ENCODE measurements at places on chromosomes 4 and X. TPM values are rescaled to one million over a fixed set of nuclear protein-coding genes. Genes with fewer than 3 reads are reported as not detected.

The TLR10 gene
- total RNA-seq: 0.46 TPM

The DAPP1 gene
- 24.6 TPM for total RNA-seq

The NIPAL1 gene
- total RNA-seq: 4.9 TPM

The SH3BP2 gene
- 49.9 TPM for total RNA-seq

The SATL1 gene
- not detected for total RNA-seq

The SERTM2 gene
- total RNA-seq: not detected

The IBSP gene
- 0.12 TPM for total RNA-seq

The TMPRSS11F gene
- not detected for total RNA-seq

The USP11 gene
- 57.0 TPM for total RNA-seq

The CD99L2 gene
- total RNA-seq: 39.6 TPM

The SORBS2 gene
- total RNA-seq: 70.4 TPM

The GAGE1 gene
- 0.49 TPM for total RNA-seq

DNA sequence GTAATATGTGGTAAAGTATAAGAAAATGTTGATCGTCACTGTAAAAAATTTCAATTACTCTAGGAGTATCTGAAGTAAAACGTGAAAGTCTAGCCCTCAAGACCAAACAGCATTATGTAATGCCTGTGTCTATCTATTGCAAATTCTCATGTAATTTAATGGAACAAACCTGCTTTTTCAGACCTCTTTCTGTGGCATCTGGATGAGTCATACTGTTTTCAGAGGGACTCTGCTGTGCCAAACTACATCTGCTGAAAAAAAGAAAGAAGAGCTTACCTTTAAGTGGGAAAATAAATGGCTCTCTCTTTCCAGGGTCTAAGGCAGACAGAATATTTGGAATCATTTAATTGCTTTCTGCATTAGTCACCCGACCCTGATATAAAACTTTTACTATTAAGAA lies 89.8 kb upstream of the ARMCX2 start:
- H3K4me3 ChIP-seq: no peak overlapping the region
- no peak overlapping the region for H3K27ac ChIP-seq
- peaks cover 12% of the 10 kb centered on the region for H3K27me3 ChIP-seq
- no peak for DNase-seq

- H3K27ac ChIP-seq: no peak overlapping the region
- H3K4me1 ChIP-seq: no peaks in the 10 kb centered on the region
- no peaks in the 10 kb centered on the region for H3K27me3 ChIP-seq
- H3K4me3 ChIP-seq: no peak overlapping the region
Observed at GRCh38 chr4:45865781-45866180, 258.1 kb downstream of the GABRG1 start.

DNA sequence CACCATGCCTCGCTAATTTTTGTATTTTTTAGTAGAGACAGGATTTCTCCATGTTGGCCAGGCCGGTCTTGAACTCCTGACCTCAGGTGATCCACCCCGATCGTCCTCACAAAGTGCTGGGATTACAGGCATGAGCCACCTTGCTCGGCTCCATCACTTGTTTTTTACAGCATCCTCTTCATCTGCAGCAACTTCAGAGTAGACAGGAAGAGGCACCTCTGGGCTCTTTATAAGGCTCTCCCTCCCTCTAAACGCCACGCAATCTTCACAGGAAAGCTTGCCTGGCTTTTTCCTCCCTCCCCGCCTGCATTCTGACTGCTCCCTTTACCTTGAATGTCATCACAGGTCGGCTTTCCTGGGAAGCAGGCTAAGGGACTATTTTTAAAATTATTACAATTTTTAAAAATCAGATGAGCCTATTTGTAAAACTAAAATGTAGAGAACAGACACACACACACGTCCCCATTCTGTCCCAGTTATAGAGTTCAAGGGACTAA lies 111.5 kb upstream of the LDB2 start:
- H3K27me3 ChIP-seq: no peaks in the 10 kb centered on the region
- H3K36me3 ChIP-seq: no peaks in the 10 kb centered on the region
- no peak for DNase-seq
- no peaks in the 10 kb centered on the region for H3K4me1 ChIP-seq
- H3K27ac ChIP-seq: no peak overlapping the region

GRCh38 chr4:2042204-2042946 lies 16.8 kb upstream of the NAT8L start:
- H3K4me3 ChIP-seq: peak overlapping the region; percentile 44
- H3K27ac ChIP-seq: no peak overlapping the region
- H3K36me3 ChIP-seq: no peaks in the 10 kb centered on the region
- DNase-seq: peak; percentile 46
- peaks cover 17% of the 10 kb centered on the region for H3K4me1 ChIP-seq

DNA sequence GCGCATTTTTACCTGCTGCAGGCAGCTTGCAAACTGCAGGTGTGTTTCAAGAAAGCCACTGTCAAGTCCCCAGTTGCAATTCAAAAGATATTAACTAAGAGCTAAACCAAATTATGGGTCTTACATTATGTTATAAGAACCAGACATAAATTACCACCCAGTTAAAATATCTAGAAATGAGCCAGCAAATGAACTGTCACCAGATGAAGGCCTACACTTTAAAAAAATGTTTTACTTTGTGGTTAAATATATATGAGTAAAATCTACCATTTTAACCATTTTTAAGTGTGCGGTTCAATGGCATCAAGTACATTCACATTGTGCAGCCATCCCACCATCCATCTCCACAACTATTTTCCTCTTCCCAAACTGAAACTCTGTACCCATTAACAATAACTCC lies 32.0 kb upstream of the TMEM131L start:
- H3K4me3 ChIP-seq: no peak overlapping the region
- H3K4me1 ChIP-seq: no peaks in the 10 kb centered on the region
- DNase-seq: no peak
- no peaks in the 10 kb centered on the region for H3K27me3 ChIP-seq
- no peak overlapping the region for H3K27ac ChIP-seq

GRCh38 chr4:15897577-15897976 lies 41.0 kb downstream of the FGFBP1 start:
- DNase-seq: no peak
- no peak overlapping the region for H3K4me3 ChIP-seq
- no peaks in the 10 kb centered on the region for H3K36me3 ChIP-seq
- no peaks in the 10 kb centered on the region for H3K4me1 ChIP-seq
- H3K27me3 ChIP-seq: peaks cover 6% of the 10 kb centered on the region

DNA sequence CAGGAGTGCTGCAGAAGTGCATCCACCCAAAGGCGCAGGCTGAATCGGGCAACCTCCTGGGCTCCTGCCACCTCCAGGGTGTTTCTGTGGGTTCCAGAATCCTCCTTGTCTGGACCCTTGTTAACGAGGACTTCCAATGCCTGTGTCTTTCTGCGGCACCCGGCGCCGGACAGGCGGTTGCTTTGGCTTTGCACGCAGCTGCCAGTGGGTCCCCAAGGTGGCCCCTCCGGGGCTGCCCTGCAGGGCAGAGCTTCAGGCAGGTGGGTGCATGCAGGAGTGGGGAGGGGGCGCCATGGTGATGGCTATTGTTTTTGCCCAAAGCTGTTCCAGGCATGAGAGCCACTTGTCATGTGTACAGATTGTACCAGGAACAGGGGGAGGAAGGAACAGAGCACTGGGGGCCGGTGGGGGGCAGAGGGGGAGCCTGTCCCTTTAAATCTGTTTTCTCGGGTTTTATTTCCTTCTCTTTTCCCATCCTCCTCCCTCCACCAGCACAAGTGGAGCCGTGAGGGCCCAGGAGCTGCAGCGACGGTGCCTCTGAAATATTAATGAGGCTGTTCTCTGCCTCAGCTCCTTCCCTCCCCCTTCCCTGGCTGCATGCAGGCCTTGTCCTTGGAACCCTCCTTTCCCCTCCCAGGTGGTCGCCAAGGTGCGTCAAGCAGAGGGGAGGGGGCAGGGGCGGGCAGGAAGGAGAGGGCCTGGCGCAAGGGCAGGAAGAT lies 13.1 kb downstream of the ATP2B3 start:
- no peaks in the 10 kb centered on the region for H3K4me1 ChIP-seq
- H3K27me3 ChIP-seq: no peaks in the 10 kb centered on the region
- no peaks in the 10 kb centered on the region for H3K36me3 ChIP-seq
- H3K27ac ChIP-seq: no peak overlapping the region
- H3K4me3 ChIP-seq: no peak overlapping the region

GRCh38 chrX:120365320-120365719 lies 3.4 kb downstream of the ATP1B4 start:
- H3K27ac ChIP-seq: no peak overlapping the region
- no peaks in the 10 kb centered on the region for H3K4me1 ChIP-seq
- no peaks in the 10 kb centered on the region for H3K36me3 ChIP-seq
- H3K4me3 ChIP-seq: no peak overlapping the region
- DNase-seq: peak; percentile 6
- no peaks in the 10 kb centered on the region for H3K27me3 ChIP-seq

DNA sequence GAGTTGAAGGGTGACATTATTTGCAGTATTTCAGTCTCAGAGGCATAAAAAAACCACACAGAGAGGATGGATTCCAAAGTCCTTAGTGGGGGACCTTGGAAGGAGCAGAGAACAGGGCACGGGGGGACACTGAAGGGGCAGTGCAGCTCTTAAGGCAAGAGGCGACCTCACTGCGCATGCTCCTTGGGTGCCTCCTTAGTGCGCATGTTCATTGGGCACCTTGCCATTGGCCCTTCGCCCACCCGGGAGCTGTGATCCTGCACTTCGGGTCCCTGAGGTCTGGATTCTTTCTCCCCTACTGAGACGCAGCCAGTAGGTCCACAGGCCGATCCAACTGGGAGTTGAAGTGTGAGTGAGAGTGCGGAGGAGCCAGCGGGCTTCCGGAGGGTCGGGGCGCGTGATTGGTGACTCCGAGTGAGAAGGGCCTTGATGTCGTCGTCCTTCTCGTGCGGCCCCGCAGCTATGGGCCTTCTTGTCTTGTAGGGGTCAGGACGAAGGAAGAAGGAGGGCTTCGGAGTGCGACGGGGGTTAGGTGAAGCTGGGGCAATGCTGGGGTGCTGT lies at the start of gene XAGE5:
XAGE5 (plus strand) TSS at position 223 of the 561 bp plus-strand sequence. CDS start 1,280 bp downstream, outside the sequence.
- no peak within 1 kb of the TSS for H3K4me3 ChIP-seq
- no peak for DNase-seq
- H3K27me3 ChIP-seq: no peaks in the 10 kb centered on the region
- no peaks in the 10 kb centered on the region for H3K36me3 ChIP-seq
- no peak within 1 kb of the TSS for H3K27ac ChIP-seq
- H3K4me1 ChIP-seq: no peaks in the 10 kb centered on the region

DNA sequence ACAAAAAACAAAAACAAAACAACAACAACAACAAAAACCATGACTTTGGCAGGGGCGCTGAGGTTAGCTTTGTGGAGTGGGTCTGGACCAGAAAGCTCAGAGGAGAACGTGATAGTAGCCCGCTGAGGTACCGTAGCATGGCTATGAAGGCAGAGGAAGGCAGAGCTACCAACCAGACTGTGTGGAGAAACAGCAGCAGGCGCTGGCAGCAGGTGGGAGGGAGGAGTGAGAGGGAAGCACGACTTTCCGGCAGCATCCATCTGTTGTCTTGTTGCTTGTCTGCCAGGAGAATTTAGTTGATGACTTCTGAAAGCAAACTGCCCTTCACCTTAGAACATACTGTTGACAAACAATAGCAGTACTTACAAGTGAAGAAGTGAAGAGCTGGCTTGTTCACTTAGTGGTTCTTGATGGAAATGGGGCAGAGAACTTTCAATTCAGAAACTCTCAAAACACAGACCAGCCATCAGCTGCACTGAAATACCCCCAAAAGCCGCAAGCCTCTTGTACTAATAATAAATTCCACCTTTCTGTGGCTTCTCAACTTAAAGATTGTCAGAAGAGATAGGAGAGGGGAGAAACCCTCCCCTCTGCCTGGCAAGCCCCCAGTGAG lies 447.2 kb downstream of the SLITRK2 start:
- no peak for DNase-seq
- H3K36me3 ChIP-seq: no peaks in the 10 kb centered on the region
- H3K4me3 ChIP-seq: no peak overlapping the region
- no peaks in the 10 kb centered on the region for H3K27me3 ChIP-seq

- DNase-seq: no peak
- no peak overlapping the region for H3K27ac ChIP-seq
- peaks cover 9% of the 10 kb centered on the region for H3K27me3 ChIP-seq
- H3K36me3 ChIP-seq: no peaks in the 10 kb centered on the region
Observed at GRCh38 chr4:1593458-1593857, 90.7 kb downstream of the FAM53A start.

DNA sequence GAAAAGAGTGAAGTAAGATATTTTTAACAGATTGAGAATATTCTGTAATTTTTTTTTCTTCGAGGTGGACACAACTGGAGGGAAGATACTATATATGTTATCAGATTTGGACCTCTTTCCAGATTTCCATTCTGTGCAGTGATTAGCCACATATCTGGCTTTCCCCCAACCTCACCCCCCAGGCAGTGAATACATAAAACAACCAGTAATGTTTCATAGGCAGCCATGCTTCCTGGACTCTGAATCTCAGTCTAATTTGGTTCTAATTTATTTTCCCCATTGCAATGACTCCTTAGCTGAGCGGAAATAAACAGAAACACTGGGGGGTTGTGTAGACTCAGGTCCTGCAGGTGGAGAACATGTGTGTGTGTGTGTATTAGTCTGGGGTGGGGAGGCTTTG lies 226.5 kb downstream of the FBXW7 start:
- H3K27me3 ChIP-seq: no peaks in the 10 kb centered on the region
- H3K4me3 ChIP-seq: no peak overlapping the region
- no peak for DNase-seq
- H3K36me3 ChIP-seq: no peaks in the 10 kb centered on the region
- H3K27ac ChIP-seq: no peak overlapping the region

DNA sequence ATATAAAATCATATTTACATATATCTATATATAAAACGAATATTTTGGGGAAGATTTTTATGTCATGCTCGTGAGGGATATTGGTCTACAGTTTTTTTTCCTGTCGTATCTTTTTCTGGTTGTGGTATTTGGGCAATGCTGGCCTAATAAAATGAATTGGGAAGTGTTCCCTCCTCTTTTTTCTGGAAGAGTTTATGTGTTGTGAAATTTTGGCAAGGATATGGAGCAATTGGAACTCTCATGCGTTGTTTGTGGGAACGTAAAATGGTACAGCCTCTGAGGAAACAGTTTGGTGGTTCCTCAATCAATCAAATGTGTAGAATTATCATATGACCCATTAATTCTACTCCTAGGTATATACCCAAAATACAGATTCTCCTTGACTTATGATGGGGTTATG lies 69.8 kb downstream of the ZNF182 start:
- H3K4me3 ChIP-seq: no peak overlapping the region
- DNase-seq: peak; percentile 64
- H3K27ac ChIP-seq: no peak overlapping the region
- no peaks in the 10 kb centered on the region for H3K36me3 ChIP-seq
